ENCODE measurements at places on chromosomes 6 and 20.

- no peak for DNase-seq
These were observed 266.5 kb upstream of the RIMS1 start for GRCh38 chr6:71619836-71620235.

DNA sequence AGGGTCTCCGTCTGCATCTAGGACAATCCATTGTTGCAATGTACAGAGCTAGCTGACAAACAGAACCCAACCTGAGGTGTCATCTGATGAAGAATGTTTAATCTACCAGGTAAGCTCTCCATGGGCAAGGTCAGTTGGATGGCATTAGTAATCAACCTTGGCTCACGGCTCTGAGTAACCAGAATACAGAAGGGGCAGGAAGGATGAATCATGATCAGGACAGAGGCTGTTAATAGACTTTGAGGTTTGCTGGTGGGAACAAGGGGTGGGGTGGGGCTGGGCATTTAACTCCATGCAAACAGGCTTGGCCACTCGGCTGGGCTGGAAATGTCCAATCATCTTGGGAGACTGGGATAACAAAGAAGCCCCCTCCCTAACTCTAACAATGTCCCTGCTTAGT lies 77.1 kb upstream of the MRPS10 start:
- no peak for DNase-seq

- DNase-seq = no peak
These were observed 28.1 kb downstream of the TOX2 start for GRCh38 chr20:43942667-43943285.

DNA sequence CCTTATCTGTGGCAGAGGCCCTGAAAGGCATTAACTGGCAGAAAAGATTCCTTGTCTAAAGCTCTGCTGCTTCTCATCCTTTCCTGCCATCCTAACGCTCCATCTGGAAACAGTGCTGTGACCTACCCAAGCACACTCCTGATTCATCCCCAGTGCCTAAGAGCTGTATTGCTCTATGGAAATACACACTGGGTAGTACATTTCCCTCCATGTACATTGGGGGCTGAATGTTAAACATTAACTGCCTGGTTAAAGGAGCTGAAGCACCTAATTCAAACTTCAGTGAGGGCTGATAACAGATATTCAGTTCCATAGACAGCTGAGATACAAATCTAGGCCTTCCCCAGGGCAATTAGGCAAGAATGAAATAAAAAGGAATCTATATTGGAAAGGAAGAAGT lies 36.7 kb upstream of the GMPR start:
- DNase-seq = no peak
